Sigmoid colon (tissue), 7 donors: ENCODE measurements at places on chromosomes 7 and 10. TPM values are rescaled to one million over a fixed set of nuclear protein-coding genes. Genes with fewer than 3 reads are reported as not detected.

- H3K27ac ChIP-seq: no peak overlapping the region
- no peaks in the 10 kb centered on the region for H3K4me1 ChIP-seq
- no peaks in the 10 kb centered on the region for H3K36me3 ChIP-seq
- no peak overlapping the region for H3K4me3 ChIP-seq
Observed at GRCh38 chr10:33703501-33704213, 369.2 kb upstream of the NRP1 start.

- H3K36me3 ChIP-seq: no peaks in the 10 kb centered on the region
- no peaks in the 10 kb centered on the region for H3K27me3 ChIP-seq
- DNase-seq: no peak
- peaks cover 6% of the 10 kb centered on the region for H3K4me1 ChIP-seq
Observed at GRCh38 chr7:94962661-94963060, 55.3 kb downstream of the PPP1R9A start.

- H3K4me1 ChIP-seq: no peaks in the 10 kb centered on the region
- H3K27ac ChIP-seq: no peak overlapping the region
- H3K36me3 ChIP-seq: no peaks in the 10 kb centered on the region
- DNase-seq: no peak
- H3K27me3 ChIP-seq: no peaks in the 10 kb centered on the region
- H3K4me3 ChIP-seq: no peak overlapping the region
Observed at GRCh38 chr10:61487506-61487905, 34.3 kb upstream of the TMEM26 start.

DNA sequence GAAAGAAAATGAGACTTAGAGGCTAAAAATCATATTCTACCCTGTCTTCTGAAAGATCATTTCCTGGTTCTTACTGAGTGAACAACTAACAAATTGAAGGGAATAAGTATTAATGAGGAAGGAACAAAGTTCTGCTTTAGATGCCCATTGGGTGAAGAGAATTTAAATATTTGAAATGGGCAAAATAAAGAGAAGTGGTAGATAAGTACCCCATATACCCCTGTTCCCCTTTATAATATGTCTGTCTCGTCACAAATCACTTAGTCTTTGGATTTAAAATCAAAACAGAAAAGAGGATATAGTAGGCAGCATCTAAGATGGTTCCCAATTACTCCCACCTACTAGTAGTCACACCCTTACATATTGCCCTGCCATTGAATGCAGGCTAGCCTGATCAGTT is 13.2 kb downstream of the TES start:
- H3K36me3 ChIP-seq: no peaks in the 10 kb centered on the region
- DNase-seq: no peak
- peak overlapping the region; percentile 93 for H3K27ac ChIP-seq
- H3K4me3 ChIP-seq: peak overlapping the region; percentile 8
- no peaks in the 10 kb centered on the region for H3K4me1 ChIP-seq

GRCh38 chr10:78365694-78366093 is 332.0 kb downstream of the RPS24 start:
- peaks cover 20% of the 10 kb centered on the region for H3K4me1 ChIP-seq
- H3K36me3 ChIP-seq: no peaks in the 10 kb centered on the region

DNA sequence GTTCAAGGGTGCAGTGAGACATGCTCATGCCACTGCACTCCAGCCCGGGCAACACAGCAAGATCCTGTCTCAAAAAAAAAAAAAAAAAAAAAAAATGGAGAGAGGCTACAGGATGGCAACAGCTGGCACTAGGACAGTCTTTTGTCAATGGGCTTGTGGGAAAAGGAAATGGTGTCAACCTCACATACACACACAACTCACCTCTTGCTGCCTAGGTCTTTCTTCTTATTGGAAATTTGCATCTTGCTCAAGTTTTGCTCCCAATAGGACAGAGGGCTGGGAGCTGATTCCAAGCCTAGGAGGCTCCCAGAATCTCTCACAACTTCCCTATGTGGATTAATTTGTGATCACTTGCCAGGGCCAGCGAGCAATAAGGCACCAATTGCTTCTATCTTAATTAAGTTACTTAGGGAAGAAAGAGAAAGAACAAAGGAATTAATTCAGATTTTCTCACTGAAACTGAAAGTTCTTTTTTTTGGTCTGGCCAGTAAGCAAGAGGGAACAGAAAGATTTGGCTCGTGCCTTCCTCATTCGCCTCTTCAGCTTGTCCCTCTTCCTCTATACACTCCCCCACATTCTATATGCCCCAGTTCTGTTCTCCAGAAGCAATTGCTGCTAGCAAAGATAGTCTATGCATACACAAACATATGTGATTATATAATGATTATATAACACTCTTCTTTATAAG is 33.8 kb downstream of the MAP3K8 start:
- H3K4me1 ChIP-seq: no peaks in the 10 kb centered on the region
- no peaks in the 10 kb centered on the region for H3K27me3 ChIP-seq
- H3K27ac ChIP-seq: no peak overlapping the region
- DNase-seq: no peak
- no peak overlapping the region for H3K4me3 ChIP-seq
- H3K36me3 ChIP-seq: no peaks in the 10 kb centered on the region

DNA sequence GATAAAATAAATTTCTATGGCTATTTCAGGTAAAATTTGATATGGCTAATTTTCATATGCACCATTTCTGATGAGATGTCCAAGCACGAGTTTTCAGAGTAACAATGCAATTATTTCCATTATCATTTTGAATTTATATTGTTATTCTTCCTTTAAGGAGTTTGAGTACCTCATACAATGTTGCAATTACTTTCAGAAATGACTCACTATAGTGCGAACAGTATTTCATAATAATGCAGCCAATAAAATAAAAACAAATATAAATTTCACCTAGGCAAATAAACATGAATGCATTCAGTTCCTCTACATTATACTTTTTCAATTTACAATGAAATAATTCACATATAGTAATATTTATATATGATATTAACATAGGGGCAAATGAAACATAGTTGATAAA is 78.8 kb upstream of the LRRN3 start:
- DNase-seq: no peak
- H3K4me1 ChIP-seq: no peaks in the 10 kb centered on the region
- H3K27ac ChIP-seq: no peak overlapping the region

GRCh38 chr10:30178356-30178964 is 119.1 kb upstream of the JCAD start:
- no peak overlapping the region for H3K4me3 ChIP-seq
- no peaks in the 10 kb centered on the region for H3K36me3 ChIP-seq
- no peak for DNase-seq
- no peaks in the 10 kb centered on the region for H3K27me3 ChIP-seq

GRCh38 chr7:50265968-50266634 is 38.4 kb upstream of the IKZF1 start:
- H3K4me3 ChIP-seq: no peak overlapping the region
- H3K4me1 ChIP-seq: no peaks in the 10 kb centered on the region
- H3K36me3 ChIP-seq: no peaks in the 10 kb centered on the region
- no peak overlapping the region for H3K27ac ChIP-seq
- no peaks in the 10 kb centered on the region for H3K27me3 ChIP-seq
- DNase-seq: no peak

DNA sequence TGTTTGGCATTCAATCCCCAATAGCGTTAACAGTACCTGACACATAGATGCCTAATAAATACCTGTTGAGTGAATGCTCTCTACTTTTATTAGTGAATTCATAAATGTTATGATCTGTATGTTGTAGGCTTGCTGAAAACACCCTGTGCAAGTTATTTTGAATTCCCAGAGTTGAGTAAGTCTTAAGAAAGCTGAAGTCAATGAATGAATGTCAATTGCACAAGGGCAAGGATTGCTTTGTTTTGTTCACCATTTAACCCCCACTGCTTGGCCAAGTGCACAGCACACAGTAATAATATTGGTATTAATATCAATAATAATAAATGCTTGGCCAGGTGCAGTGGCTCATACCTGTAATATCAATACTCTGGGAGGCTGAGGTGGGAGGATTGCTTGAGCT is 10.2 kb downstream of the CPA1 start:
- no peaks in the 10 kb centered on the region for H3K36me3 ChIP-seq
- H3K27me3 ChIP-seq: no peaks in the 10 kb centered on the region
- no peak overlapping the region for H3K4me3 ChIP-seq
- no peak for DNase-seq

DNA sequence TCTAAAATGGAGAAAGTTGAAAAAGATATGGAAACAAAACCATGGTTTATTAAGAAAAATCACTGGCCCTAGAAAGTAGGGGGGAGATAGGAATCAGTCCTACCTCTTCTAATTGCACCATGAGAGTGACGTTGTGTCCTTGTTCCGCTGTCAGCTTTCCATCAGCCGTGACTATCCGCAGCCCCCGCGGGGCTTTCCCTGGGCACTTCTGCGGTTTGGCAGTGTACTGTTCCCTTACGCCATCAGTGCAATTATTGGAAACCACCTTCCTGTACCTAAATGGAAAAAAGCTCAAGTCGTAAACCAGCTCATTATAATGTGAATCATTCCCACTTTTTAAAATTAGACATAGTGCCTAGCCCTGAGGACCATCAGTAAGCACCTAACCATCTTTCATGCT is 512.2 kb downstream of the SORCS1 start:
- no peaks in the 10 kb centered on the region for H3K4me1 ChIP-seq
- no peak overlapping the region for H3K27ac ChIP-seq
- no peak overlapping the region for H3K4me3 ChIP-seq
- no peak for DNase-seq
- no peaks in the 10 kb centered on the region for H3K36me3 ChIP-seq
- H3K27me3 ChIP-seq: no peaks in the 10 kb centered on the region

- H3K4me3 ChIP-seq: peak overlapping the region; percentile 58
- DNase-seq: peak; percentile 75
- peaks cover 26% of the 10 kb centered on the region for H3K4me1 ChIP-seq
- H3K27ac ChIP-seq: peak overlapping the region; percentile 79
Observed at GRCh38 chr10:71396084-71396710, 523 bp upstream of the CDH23 start.

DNA sequence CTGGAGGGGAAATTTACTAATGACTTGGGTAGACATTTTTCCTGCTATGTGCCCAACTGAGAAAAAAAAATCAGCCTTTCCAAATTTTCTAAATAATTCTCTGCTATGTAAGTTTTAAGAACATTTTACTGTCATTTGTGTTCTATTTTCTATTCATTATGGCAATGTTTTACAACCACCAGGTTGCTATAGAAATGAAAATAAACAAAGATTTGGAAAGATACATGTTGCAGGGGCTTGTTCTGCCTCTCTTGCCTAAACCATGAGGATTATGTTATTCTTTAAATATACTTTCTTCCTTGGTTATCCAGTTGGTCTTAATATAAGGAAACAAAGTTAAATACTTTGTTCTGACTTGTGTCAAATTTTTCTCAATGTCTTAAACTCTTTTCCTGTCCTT is 257.2 kb downstream of the TWIST1 start:
- H3K27ac ChIP-seq: no peak overlapping the region
- no peaks in the 10 kb centered on the region for H3K36me3 ChIP-seq
- no peaks in the 10 kb centered on the region for H3K4me1 ChIP-seq
- no peak for DNase-seq

GRCh38 chr10:29537799-29538198 is 97.0 kb downstream of the SVIL start:
- H3K4me1 ChIP-seq: no peaks in the 10 kb centered on the region
- DNase-seq: peak; percentile 75
- peaks cover 24% of the 10 kb centered on the region for H3K36me3 ChIP-seq

DNA sequence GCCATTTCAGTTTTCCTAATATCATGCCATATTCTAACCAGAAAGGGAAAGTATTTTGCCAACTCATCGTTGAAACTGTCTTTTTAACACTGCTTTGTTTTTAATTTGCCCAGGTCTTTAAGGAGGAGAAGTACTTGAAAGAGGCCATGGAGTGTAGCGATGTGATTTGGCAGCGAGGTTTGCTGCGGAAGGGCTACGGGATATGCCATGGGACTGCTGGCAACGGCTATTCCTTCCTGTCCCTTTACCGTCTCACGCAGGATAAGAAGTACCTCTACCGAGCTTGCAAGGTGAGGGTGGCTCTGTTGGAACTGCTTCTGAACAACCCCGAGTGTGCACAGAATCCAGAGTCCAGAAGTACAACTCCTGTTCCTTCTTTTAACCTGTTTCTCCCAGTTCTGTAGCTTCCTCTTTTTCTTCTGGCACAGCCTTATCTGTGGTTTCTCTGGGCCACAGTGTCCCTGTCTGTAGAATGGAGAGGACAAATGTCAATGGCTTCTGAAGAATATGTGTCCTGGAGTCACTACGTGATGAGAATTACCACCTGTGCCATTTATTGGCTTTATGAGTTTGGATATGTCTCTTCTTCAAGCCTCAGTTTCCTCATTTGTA is 60.1 kb downstream of the LANCL2 start:
- no peaks in the 10 kb centered on the region for H3K27me3 ChIP-seq
- no peak for DNase-seq
- no peak overlapping the region for H3K27ac ChIP-seq
- H3K4me3 ChIP-seq: no peak overlapping the region
- H3K4me1 ChIP-seq: no peaks in the 10 kb centered on the region

GRCh38 chr10:89307269-89307577 is 5.4 kb downstream of the IFIT2 start:
- no peak for DNase-seq
- H3K36me3 ChIP-seq: no peaks in the 10 kb centered on the region
- no peak overlapping the region for H3K27ac ChIP-seq
- H3K4me1 ChIP-seq: peaks cover 26% of the 10 kb centered on the region
- no peak overlapping the region for H3K4me3 ChIP-seq

- no peaks in the 10 kb centered on the region for H3K36me3 ChIP-seq
- no peak overlapping the region for H3K27ac ChIP-seq
- no peaks in the 10 kb centered on the region for H3K4me1 ChIP-seq
- no peak for DNase-seq
Observed at GRCh38 chr7:123460616-123461015, 73.8 kb downstream of the IQUB start.

DNA sequence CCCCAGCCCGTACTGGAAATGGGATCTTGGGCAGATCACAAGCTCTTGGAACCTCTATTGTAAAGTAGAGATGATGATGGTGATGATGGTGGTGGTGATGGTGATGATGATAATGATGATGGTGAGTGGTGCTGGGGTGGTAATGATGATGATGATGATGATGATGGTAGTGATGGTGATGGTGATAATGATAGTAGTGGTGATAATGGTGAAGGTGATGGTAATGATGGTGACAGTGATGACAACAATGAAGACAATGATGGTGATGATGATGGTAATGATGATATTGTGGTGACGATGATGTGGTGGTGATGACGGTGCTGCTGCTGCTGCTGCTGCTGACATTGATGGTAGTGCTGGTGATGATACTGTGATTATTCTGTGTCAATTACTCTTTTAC is 91.0 kb upstream of the AFAP1L2 start:
- no peaks in the 10 kb centered on the region for H3K27me3 ChIP-seq
- DNase-seq: no peak
- H3K4me3 ChIP-seq: no peak overlapping the region
- peaks cover 10% of the 10 kb centered on the region for H3K4me1 ChIP-seq
- no peaks in the 10 kb centered on the region for H3K36me3 ChIP-seq
- no peak overlapping the region for H3K27ac ChIP-seq

GRCh38 chr10:79981450-79982361 is 32.8 kb upstream of the SFTPD start:
- H3K27ac ChIP-seq: peak overlapping the region; percentile 22
- H3K36me3 ChIP-seq: no peaks in the 10 kb centered on the region
- peaks cover 11% of the 10 kb centered on the region for H3K27me3 ChIP-seq

The GPNMB gene
- total RNA-seq: 88.1 TPM

The COA1 gene
- 36.0 TPM for total RNA-seq

The FFAR4 gene
- not detected for total RNA-seq

The SPDYE16 gene
- total RNA-seq: 0.16 TPM

The TMEM26 gene
- total RNA-seq: 0.14 TPM

The NYAP1 gene
- 1.3 TPM for total RNA-seq

The TCERG1L gene
- total RNA-seq: not detected

The HHEX gene
- 7.2 TPM for total RNA-seq

The SLC26A5 gene
- 0.33 TPM for total RNA-seq
